Muscle of back (tissue), 13 donors: ENCODE measurements at places on chromosomes 1 and 21. TPM values are rescaled to one million over a fixed set of nuclear protein-coding genes. Genes with fewer than 3 reads are reported as not detected.

DNA sequence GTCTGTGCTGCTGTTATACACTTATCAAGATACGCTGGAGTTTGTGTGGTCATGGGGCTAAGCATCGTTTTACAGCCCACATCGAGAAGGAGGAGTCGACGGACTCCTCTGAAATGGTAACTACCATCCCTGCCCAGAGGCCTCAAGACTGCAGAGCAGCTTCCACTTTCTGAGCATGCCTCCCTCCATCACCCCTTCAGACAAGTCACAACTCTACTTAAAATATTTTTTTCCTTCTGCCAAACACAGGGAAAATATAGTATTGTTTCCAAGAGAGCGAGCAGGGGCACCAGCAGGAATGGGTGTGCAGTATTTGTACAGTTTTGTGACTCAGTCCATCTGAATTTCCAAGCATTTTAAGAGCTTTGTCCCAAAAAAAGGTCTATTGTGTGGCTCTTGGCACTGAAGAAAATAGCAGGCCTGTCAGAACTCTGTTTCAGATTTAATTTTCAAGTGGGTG is 14.1 kb downstream of the EVA1C start:
- no peak for DNase-seq

- no peak for DNase-seq
Measured at GRCh38 chr1:84959294-84959693, 37.6 kb downstream of the MCOLN2 start.

DNA sequence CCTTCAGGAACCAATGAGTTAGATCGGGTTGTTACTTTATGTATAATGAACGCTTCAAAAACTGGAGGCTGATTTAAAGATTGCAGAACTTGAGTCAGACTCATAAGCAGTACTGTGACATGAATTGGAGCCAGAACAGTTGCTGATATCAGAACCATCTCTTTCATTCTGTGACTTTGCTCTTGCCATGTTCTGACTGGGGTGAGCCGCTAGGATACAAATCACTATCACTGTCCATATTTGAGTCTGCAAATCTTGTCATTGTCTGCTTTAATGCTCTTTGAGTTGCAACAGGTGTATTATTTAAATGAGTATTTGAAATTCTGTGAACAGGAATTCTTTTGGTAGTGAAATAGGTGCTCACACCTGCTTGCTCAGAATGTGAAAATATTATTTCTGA is 52.5 kb downstream of the LRIG2 start:
- no peak for DNase-seq

DNA sequence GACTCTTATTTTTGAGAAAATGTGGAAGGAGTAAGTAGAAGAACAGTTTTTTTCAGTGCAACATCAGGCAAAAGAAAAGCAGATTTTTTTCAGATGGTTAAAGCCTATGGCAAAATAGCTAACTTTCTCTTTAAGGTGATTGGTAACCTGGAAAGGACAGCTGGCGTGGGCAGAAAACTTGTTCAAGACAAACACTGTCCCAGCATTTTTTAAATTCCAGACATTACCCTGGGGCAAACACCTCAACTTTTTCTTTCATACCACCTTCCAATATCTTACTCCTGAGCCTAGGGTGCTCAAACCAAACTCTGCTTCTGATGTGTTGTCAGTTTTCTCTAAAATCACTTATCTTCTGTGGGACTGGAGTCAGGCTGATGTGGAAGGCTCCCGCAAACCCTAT is 2.7 kb upstream of the LEPR start:
- DNase-seq: no peak

DNA sequence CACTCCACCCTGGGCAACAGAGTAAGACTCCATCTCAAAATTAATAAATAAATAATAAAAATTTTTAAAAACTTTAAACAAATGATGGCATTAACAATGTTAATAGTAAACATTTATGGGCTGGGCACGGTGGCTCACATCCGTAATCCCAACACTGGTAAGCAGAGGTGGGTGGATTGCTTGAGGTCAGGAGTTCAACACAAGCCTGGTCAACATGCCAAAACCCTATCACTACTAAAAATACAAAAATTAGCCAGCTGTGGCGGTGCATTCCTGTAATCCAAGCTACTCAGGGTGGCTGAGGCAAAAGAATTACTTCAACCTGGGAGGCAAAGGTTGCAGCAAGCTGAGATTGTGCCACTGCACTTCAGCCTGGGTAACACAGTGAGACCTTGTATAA is 9.0 kb upstream of the L1TD1 start:
- DNase-seq: no peak

- DNase-seq: no peak
Measured at GRCh38 chr1:54968551-54968950, 11.9 kb upstream of the TMEM61 start.

FCMR gene
- 1.1 TPM for polyA plus RNA-seq

FLG2 gene
- polyA plus RNA-seq: 0.04 TPM

TIPRL gene
- polyA plus RNA-seq: 33.1 TPM

NCF2 gene
- 6.8 TPM for polyA plus RNA-seq
